ENCODE measurements at places on chromosomes 13 and 19.

GRCh38 chr19:23686621-23687423, at the start of gene ZNF675:
Gene ZNF675, minus strand, starts transcription at chr19:23687212. Its CDS starts 179 bp downstream, at chr19:23687033.
- DNase-seq = peak; percentile 78

DNA sequence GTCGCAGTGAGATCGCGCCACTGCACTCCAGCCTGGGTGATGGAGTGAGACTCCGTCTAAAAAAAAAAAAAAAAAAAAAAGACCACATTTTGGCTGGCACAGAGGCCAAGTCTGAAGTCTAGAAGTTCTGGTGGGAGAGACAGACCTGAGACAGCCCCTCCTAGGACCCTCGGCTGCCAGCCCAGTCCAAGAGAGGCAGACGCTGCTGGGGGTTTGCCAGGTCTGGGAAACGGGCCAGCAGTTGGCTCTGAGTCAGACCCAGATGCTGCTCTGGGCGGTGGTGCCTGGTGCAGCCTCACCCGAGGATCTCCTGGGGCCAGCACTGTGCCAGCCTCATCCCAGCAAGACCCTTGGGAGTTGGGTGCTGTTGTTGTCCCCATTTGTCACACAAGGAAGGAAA, 5.8 kb downstream of the FCHO1 start:
- DNase-seq = no peak

GRCh38 chr13:114115796-114116195, 16.6 kb downstream of the RASA3 start:
- no peak for DNase-seq

- DNase-seq = no peak
Measured at GRCh38 chr13:21594715-21595545, 9.0 kb downstream of the MICU2 start.

- no peak for DNase-seq
Measured at GRCh38 chr19:30249911-30250310, 122.3 kb upstream of the ZNF536 start.

DNA sequence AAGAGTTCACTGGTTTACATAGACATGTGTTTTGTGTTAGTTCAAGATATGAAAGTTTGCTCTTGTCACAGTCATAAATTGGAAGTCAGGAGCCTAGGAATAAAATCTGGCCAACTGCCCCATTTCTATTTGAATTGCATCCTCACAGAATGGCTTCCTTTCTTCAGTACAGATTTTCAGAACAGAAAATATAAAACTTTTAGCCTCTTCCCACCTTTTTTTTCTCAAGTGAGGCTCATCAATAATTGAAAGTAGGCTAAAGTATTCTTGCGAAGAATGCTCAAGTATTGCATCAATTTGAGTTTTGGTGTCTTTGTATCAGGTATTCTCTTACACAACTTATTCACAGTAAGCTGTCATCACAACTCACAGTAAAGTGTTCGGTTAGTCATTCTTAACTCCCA, 802.7 kb downstream of the PCDH9 start:
- no peak for DNase-seq

- no peak for DNase-seq
Measured at GRCh38 chr13:74162135-74162534, 27.9 kb upstream of the KLF12 start.

GRCh38 chr13:106990594-106990993, 422.7 kb upstream of the ARGLU1 start:
- DNase-seq = no peak

DNA sequence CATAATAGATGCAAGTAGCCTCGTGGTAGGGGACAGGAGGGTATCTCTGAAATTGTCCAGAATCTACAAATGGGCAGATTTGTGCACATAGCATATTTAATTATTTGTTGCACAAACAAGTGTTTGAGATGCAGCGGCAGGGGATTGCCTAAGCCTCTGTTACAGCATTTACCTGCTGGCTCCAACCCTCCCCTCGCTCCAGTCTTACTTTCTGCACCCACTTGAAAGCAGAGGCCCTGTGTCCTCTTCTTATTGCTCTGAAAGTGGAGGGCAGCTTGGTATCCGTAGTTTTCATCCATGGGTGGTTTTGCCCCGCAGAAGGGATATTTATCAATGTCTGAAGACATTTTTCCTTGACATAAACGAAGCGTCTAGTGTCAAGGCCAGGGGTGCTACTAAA, 73.0 kb upstream of the STK24 start:
- DNase-seq = no peak

DNA sequence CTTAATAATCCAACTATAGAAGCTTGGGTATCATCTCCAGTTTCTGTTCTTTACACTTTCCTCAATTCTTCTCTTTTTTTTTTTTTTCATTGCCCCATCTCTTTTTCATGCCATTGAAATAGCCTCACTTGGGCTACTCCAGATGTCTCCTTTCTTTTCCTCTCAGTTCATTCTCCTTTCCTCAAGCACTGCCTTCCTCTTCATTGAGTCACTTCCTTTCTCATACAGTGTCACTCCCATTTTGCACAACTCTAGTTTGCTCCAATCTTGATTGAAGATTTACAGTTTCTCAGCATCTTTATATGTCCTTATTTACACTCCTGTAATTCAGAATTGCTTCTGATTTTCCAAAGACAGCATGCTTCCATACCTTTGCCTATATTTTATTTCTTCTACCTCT, 61.3 kb downstream of the IPO5 start:
- no peak for DNase-seq

DNA sequence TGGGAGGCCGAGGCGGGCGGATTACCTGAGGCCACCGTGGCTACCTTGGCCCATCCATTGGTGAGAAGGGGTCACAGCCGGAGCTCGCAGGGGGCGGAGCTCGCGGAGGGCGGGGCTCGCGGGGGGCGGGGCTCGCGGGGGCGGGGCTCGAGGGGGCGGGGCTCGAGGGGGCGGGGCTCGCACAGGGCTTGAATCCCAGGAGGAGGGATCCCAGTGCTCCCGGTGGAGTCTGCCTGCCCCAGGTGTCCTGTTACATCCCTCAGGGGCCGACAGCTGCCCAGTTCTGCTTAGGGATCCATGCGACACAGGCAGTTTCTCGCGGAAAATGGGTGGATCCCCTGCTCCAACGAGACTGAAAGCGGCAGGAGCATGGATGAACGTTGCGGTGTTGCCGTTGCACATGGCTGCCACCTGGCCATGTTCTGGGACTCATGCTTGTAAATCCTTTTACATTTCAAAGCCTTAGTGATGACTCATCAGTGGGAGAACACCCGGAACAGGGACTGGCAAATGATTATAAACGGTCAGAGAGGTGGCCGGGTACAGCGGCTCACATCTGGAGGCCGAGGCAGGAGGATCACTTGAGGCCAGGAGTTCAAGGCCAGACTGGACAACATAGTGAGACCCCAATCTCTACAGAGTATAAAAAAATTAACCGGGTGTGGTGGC, 25.1 kb downstream of the TMPRSS9 start:
- no peak for DNase-seq

GRCh38 chr13:29310806-29311205, 284.7 kb downstream of the SLC7A1 start:
- DNase-seq = no peak

- DNase-seq = no peak
Measured at GRCh38 chr13:102970542-102970941, 95.7 kb downstream of the SLC10A2 start.

DNA sequence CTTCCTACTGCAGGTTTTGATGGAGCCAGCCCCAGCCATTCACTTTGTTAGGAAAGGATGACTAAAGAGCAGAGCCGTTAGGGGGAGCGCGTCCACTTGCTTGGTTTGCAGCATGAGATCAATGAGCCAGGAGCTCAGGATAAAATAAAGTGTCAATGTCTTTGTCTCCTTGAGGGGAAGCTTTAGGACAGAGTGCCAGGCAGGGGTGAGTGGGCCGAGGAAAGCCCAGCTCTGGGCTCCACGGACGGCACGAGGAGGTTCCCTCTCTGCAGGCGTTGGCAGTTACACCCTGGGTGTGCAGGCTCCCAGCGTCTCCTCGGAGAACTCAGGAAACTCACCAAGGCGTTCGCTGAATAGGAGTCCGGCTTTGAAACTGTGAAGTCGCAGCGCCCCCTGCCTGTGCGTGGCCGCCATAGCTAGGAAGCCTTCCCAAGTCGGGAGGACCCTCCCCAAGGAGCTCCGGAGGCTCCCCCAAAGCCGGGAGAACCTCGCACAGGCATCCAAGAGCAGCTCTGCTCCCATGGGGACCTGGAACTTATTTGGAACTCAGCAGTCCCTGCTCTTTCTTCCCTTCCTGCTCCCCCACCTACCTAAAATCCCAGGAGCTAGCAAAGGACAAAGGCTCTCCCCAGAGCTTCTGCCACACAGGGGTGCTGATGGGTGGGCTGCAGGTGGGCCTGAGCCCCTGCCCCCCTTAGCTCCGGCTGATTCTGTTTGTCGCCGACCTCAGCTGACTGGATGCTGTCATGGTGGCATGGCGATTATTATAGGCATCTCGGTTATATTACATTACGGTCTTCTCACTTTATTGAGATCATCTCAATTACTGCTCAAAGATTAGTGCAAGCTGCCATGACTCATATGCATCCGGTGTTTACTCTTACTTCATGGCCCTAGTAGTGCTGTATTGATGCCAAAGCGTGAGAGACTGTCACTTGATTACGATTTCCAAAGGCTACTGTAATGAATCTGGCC, 34.4 kb downstream of the GSX1 start:
- DNase-seq = peak; percentile 20

- DNase-seq = no peak
Measured at GRCh38 chr19:17108453-17108784, 32.8 kb downstream of the MYO9B start.

DNA sequence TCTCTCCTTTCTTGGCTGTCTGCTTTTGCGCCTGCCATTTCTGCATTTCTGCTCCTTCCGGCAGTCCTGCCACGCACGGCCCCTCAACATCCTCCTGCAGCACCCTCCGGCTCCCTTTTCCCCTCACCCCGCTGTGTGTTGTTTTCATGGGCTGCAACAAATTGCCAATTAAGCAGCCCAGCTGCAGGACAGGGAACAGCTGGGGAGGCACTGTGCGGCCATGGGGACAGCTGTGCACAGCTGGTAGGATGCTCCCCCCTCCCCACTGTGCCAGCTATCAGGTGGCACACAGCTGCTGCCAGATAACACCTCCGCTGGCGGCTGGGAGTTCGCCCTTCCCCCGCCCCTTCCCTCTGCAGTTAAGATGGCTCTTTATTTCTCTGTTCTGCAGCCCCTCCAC, 25.4 kb downstream of the LYL1 start:
- no peak for DNase-seq

GRCh38 chr13:113220877-113221276, 11.5 kb downstream of the CUL4A start:
- no peak for DNase-seq

GRCh38 chr19:33303791-33304345, 1.5 kb upstream of the CEBPA start:
- no peak for DNase-seq

- DNase-seq = no peak
Measured at GRCh38 chr19:4181053-4181508, 1.3 kb downstream of the SIRT6 start.

DNA sequence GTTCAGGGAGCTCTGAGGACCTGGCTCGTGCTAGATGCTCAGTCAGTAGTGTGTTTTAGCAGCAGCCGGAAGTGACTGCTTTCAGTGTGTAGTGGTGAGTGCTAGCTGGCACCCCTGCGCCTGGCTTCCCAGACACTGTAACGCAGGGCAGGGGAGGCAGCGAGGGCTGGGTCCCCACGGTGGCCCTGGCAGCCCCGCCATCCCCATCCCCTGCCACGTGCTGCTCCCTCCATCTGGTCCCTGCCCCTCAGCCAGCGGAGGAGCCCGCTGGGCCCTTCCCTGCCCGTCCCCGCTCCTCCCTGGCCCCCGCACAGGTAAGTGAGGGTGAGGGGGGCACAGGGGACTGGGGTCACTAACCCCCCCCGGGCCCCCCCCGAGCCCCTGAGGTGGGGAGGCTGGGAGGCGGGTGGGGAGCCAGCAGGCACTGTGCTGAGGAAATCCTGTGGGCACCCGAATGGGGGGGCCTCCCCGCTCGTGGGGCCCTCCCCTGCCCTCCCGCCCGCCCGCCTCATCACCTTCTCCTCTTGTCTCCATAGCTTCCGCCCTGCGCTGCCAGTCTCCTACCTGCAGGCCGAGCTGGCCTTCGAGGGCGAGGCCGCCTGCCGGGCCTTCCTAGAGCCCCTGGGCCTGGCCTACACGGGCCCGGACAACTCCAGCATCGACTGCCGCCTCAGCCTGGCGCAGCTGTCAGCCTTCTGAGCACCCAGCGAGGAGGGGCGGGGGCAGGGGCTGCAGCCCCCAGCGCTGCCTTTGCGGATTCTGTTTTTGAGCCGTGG, 3.2 kb downstream of the LENG9 start:
- no peak for DNase-seq

DNA sequence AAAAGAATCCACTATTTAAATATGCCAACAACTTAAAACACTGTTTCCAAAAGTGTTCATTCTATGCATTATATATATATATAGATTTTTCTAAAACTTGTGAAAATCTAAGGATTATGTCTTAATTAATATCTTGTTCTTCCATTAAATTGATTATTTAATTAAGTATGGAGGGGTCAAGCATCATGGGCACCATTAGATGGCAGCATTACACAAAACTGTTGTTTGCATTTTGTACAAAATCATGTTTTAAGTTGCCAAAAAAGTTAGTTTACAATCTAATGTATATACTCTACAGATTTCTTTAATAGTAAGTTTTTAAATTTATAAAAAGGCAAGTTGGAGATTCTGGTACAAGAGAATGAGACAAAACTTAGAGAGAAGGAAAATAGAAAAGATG, 213.2 kb upstream of the EDNRB start:
- DNase-seq = no peak

GRCh38 chr19:46913852-46914430, 53.1 kb downstream of the ARHGAP35 start:
- no peak for DNase-seq

DNA sequence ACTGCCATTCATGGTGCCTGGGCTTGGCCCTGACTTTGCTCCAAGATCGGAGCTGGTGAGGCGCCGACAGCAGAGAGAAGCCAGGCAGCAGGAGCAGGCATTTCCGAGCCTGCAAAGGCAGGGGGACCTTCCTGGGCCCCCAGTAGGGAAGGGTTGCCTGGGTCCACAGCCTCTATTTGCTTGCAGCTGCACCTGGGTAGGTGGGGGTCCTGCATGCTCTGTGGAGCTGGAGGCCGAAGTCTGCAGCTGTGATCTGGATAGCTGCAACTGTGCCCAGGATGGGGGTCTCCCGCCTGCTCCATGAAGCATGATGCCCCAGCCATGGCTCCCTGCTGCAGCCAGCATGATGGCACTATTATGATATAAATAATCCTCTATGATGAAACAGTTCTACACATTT, 2144.2 kb downstream of the PCDH9 start:
- no peak for DNase-seq

DNA sequence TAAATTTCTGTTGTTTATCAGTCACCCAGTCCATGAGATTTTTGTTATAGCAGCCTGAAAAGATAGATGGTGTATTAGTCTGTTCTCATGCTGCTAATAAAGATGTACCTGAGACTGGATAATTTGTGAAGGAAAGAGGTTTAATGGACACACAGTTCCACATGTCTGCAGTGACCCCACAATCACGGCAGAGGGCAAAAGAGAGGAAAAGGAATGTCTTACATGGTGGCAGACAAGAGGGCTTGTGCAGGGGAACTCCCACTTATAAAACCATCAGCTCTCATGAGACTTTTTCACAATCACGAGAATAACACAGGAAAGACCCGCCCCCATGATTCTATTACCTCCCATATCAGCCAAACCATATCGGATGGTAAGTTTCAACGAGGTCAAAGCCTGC, 309.2 kb downstream of the LIG4 start:
- DNase-seq = no peak

- no peak for DNase-seq
Measured at GRCh38 chr13:44756276-44756810, 180.2 kb upstream of the TSC22D1 start.

All from activated CD8-positive, alpha-beta memory T cell treated with anti-CD3 and anti-CD28 coated beads for 1 hour (primary cell).